ENCODE measurements at places on chromosomes 4 and X.

GRCh38 chrX:97399400-97399799 lies 515.7 kb downstream of the RPA4 start:
- peak; percentile 15 for DNase-seq

DNA sequence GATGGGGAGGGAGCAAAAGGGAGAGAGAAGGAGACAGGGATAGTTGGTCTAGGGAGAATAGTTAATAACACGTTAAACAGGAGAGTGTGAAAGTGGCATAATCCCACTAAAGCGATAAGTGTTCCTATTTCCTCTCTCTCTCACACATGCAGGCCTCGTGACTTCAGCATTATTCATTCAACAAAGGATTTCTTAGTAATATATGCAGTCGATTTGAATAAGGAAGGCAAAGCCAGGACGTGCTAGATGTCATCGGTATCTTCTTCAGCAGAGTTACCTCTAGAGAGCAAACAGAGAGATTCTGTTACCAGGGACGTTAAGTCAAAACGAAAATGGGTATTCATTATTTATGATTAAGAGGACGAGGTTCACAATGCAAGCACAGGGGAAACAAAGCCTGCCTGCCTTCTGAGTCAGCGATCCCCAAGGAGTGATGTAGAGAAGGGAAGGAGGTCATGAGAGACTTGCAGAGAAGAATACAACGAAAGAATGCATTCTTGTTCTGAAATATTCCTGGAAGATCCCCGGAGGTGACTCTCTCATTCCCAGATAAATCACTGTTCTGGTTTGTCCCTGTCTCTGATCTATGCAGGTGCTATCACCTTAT lies 1048.4 kb downstream of the NLGN4X start:
- no peak for DNase-seq

DNA sequence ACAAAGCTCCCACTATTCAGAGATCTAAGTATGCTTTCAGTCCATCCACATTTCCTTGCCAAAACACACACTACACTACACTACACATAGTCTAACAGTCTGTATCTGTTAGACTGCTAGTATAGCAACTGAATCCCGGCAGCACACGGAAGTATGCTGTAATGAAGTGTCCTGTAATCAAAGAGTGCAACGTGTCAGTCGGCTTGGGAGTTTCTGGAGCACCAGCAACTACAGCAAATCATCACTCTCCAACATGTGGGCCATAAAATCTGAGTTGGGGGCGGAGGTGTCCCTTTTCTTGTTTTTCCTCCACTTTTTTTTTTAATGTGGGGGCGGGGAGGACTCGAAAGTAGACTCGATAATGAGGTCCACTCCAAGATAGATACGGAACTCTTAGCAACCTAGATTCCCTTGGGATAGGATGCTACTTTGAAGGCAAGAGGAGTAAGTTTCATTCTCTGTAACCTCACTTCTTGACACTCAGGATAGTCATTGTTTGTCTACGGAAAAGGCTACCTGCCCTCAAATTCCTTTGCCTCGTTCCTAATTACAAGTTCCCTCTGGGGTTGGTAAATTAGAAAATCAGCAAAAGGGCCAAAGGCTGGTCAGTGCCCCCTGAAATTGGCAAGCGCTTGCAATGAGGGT lies 722 bp downstream of the SLC10A7 start:
- DNase-seq: peak; percentile 41

DNA sequence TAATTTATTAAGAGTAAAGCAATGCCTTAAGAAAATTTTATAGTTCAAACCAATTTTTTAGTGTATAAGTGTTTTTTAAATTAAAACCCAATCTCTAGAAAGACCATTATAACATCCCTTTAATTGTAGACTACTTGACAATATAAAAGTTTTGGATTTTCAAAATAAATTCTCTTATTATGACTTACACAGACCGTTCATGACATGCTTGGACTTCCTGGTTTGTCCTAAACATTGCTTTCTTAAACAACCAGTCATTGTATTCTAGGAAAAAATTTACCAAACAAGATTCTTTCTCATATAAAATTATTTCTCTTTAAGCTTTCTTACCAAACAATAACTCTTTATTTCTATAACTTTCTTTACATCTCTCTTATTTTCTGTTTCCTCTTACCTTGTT lies 49.0 kb upstream of the CXorf51A start:
- no peak for DNase-seq

DNA sequence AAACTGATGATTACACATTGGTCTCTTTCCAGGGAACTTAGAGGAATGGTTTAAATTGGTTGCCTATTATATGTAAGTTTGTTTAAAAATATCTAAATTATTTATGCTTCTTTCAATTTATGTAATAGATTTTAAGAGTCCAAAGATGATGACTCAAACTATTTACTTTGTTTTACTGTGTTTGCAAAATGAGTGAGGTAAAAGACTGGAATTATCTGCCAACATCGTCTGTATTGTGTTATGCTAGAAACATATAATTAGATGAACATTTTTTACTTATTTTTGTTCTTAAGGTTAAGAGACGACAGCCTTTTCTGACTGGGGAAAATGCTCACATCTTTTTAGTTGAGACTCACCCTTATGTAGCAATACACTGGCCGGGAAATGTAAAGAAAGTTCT lies 51.1 kb upstream of the SYTL5 start:
- no peak for DNase-seq

All from inflammatory macrophage (primary cell).